ENCODE measurements at places on chromosomes 5 and 9.

- DNase-seq, result peak; percentile 54
Observed at GRCh38 chr5:94613583-94613982, 4.8 kb downstream of the KIAA0825 start.

GRCh38 chr5:6775571-6775970, 62.3 kb downstream of the TENT4A start:
- no peak for DNase-seq

- no peak for DNase-seq
Observed at GRCh38 chr9:119941091-119941490, 571.9 kb upstream of the BRINP1 start.

- DNase-seq, result peak; percentile 44
Observed at GRCh38 chr9:90099262-90099963, 494.6 kb downstream of the GADD45G start.

DNA sequence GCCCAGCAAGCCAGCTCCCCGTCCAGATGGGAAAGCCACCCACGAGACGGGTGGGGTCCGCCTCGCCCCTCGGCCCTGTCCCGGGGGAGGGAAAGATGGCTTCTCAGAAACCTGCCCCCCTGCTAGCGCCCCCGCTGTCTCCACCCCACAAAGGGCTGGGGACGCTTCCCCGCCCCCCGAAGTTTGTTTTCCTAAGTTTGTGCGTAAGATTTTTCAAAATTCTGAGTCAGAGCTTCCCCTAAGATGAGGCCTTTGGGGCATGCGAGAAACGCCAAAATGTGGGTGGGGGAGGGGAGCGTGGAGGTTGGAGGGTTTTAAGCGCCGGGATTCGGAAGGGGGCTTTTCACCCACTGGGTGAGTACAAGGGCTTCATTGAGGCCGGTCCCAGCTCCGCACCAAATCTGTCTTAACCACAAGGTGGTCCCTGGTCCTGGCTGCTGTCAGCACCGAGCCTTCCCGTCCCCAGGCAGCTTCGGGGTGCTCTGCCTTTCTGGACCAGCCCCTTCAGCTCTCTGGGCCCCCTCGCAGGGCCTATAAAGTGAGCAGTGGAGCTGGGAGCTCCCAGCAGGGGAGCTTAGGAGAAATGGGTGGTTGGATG, 32.3 kb downstream of the PRRX2 start:
- no peak for DNase-seq

GRCh38 chr5:133439859-133440258, 172.5 kb downstream of the FSTL4 start:
- no peak for DNase-seq
